ENCODE measurements at places on chromosomes 5 and 9. TPM values are rescaled to one million over a fixed set of nuclear protein-coding genes. Genes with fewer than 3 reads are reported as not detected.

Gene KIAA1958
- 11.1 TPM for total RNA-seq

Gene CARTPT
- total RNA-seq, result not detected

Gene SPRY4
- total RNA-seq, result 6.7 TPM

Gene ENHO
- total RNA-seq, result 7.6 TPM

Gene IFNA21
- total RNA-seq, result not detected

Gene MARCHF11
- total RNA-seq, result not detected

Gene SLC6A19
- total RNA-seq, result not detected

Gene NEURL1B
- 34.8 TPM for total RNA-seq

Gene PDGFRB
- 35.7 TPM for total RNA-seq

Gene SEMA5A
- total RNA-seq, result 15.6 TPM

Gene SPATA6L
- total RNA-seq, result 2.5 TPM

All from lower leg skin (tissue), 4 donors.